ENCODE measurements at places on chromosomes 16 and 17.

DNA sequence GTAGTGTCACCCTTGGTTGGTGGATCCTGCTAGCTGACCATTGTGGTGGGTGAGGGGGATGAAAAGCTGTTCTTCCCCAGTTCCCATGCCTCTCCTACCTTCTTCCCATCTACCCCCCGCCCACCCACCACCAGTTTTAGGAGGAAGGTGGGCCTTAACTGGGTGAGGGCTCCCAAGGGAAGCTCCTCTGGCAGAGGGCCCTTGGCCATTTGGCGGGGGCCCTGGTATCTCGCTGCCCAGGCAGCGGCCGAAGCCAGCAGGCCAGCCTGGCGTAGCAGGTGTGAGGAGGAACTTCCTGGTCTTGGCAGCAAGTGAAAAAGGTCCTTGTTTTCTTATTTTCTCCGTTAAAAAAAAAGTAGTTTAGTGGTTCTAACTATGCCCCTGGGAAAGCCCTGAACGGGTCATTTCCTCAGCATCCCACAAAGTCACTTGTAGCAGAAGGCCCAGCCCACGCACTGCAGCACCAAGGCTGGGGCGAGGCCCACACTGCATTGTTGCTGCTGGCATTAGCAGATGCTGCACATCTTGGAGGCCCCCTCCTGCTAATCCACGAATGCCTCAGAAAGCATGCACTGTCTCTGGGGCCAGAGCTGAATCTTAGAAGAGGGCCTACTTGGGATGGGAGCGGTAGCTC is 72.5 kb downstream of the MPRIP start:
- DNase-seq, result no peak

DNA sequence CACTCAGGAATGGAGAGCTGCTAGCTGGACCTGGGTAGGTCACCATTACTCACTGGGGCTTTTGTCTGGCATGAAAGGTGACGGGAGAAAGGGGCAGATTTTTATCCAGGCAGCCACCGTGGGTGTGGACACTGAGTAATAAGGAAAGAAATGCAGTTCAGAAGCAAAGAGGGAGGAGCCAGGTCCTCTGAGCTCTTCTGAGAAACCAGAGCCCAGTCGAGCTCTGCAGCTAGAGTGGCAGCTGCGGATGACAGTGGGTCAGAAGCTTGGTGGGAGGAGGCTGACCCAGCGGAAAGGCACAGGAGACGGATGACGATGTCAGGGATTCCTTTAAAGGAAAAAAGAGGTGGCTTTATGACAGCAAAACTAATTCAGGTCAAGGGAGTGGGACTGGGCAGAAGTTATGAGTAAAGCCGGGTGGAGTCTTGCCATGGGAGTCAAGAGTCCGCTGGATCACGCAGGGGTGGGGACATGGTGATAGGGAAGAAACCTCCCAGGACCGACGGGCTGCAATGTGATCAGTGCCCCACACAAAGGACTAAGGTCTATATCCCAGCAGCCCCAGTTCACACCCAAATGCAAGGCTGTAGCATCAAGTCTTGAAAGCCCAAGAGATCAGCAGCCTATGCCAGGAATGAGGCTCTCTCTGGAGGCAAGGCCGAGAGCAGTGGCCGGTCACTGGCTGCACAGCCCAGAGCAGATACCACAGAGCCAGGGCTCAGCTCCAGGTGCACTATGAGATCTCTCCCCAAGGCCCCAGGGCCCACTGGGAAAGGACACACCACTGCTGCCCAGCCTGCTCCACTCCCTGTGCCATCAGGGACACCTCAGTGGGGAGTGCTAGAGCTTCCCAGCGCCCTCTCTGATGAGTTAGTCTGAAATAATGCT is 6.3 kb upstream of the MNT start:
- no peak for DNase-seq

- no peak for DNase-seq
Measured at GRCh38 chr16:70158261-70158939, 15.2 kb upstream of the CLEC18C start.

- peak; percentile 75 for DNase-seq
Measured at GRCh38 chr17:1724351-1724868, at the start of gene WDR81. Gene WDR81 (plus strand): TSS chr17:1724704. CDS start chr17:1724960, 256 bp downstream.

GRCh38 chr17:50045154-50045553 is 10.8 kb upstream of the ITGA3 start:
- DNase-seq, result no peak

DNA sequence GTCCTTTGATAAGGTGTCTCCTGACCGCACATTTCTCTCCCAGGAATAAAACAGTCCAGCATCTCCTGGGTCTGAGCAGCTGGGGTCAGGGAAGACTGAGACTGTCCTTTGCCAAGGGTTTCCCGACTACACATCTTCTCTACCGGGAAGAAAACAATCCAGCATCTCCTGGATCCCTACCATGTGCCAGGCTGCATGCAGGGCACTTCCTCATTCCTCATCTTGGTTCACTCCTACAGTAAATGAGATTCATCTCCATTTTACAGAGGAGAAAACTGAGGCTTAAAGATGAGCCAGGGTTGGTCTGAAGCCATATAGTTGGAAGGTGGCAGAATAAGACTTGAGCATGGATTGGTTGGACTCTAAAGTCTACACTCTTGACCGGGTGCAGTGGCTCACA is 36.7 kb downstream of the NOG start:
- DNase-seq, result no peak

DNA sequence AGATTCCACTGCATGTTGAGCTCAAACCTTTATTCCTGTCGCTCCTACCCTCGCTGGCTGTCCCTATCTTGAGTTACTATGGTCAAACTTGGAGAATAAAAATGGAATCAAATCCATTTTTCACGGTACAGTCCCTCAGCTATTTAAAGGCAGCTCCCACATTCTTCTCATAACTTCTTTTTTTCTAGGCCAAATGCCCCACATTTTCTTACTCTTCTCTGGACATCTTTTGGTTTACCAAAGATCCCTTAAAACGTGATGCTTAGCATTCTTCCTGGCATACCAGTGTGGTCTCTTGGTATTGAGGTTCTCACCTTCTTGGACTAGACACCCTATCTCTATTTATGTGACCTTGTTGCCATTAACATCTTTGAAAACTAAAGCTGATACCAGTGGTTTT is 48.3 kb upstream of the MAF start:
- no peak for DNase-seq

GRCh38 chr17:1344521-1344920 is 55.5 kb downstream of the YWHAE start:
- DNase-seq, result no peak

DNA sequence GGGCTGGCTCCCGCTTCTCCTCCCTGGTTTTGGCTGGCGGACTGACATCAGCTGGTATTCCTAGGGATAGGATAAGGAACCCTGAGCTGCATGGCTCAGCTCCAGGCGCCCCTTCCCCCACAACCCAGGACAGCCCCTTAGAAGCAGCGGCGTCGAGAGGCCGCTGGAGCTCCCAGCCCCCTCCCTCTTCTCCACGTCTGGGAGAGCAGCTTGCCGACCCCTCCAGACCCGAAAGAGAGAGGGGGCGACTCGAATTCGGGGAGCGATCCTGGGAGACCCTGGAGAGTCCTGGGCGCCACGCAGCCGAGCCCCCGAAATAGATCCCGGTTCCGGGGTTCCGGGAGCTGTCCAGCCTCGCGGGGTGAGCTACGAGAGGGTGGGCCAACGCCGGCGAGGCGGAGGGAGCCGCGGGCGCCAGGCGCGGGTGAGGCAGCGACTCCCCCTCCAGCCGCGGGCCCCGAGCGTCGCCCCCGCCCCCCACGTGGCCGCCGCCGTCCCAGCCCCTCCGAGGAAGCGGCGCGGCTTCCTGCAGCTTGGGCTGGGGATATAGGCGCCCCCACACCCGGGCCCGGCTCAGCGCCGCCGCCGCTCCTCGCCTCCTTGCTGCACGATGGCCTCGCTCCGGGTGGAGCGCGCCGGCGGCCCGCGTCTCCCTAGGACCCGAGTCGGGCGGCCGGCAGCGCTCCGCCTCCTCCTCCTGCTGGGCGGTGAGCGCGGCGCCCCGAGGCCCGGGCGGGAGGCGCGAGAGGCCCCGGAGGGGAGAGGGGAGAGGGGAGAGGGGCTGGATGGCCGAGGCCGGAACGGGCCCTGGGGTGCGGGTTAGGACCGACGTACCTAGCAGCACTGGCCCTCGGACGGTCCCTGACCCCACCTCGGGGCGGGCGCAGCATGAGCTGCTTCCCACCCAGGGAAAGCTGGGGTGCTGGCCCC is at the start of gene RAMP2:
Gene RAMP2, plus strand, starts transcription at position 576 of the 930 bp plus-strand sequence. Its CDS starts 35 bp downstream, at position 611.
- peak; percentile 28 for DNase-seq

DNA sequence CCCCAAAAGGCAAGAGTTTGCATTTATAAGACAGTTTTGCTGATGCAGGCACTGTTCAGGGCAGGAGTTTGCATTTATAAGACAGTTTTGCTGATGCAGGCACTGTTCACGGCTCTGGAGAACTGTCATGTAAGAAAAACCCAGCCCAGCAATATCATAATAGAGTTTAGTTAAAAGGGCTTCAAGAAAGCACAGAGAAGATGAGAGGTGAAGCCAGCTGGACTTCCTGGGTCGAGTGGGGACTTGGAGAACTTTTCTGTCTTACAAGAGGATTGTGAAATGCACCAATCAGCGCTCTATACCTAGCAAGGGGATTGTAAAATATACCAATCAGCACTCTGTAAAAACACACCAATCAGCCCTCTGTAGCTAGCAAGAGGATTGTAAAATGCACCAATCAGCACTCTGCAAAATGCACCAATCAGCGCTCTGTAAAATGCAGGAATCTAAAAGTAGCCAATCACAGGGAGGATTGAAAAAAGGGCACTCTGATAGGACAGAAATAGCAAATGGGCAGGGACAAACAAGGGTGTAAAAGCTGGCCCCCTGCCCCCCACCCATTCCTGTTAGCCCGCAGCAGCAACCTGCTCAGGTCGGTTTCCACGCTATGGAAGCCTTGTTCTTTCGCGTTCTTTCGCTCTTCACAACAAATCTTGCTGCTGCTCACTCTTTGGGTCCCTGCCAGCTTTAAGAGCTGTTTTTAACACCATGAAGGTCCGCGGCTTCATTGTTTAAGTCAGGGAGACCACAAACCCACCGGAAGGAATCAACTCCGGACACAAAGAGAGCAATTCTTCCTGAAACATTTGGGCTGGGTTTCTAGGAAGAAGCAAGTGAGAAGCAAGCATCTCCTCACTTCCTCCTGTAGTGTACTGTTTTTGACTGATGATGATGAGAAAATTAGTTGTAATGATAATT is 1.8 kb upstream of the CBX1 start:
- DNase-seq, result no peak

- no peak for DNase-seq
Measured at GRCh38 chr17:33116021-33116551, 124.4 kb downstream of the SPACA3 start.

DNA sequence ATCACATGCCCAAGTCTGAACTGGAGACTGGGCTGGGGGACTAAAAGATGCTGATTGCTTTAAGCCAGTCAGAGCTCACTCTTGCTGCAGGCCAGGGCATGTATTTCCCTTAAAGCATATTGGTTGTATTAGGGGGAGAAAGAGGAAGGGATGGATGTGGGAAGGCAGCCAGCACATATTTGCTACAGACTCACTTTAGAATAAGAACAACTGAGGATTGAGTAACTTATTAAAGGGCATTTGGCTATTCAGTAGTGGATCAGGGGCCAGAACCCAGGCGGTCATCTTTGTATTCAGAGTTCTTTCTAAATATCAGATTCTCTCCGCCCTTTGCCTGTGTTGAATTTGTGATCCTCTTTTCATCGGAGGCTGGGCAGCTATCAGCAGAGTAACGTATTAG is 231.7 kb downstream of the HAPSTR1 start:
- no peak for DNase-seq

DNA sequence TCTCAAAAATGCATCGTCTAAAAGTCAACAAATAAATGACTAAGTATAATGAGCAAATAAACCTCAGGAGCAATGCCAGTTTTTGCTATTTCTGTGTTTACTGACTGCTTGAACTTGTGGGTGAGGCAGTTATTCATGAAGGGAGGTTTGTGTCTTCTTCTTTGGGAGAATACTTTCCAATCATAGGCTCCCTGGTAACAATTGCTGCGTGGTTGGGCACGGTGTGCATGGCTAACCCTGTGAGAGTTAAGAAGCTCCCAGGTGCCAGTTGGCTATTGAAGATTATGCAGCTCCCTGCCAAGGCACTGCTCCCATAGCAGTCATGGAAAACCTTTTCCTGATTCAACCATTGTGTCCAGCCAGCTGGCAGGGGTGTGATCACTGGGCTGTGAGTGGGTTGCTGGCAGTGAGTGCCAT is 775.9 kb upstream of the GOT2 start:
- DNase-seq, result no peak

DNA sequence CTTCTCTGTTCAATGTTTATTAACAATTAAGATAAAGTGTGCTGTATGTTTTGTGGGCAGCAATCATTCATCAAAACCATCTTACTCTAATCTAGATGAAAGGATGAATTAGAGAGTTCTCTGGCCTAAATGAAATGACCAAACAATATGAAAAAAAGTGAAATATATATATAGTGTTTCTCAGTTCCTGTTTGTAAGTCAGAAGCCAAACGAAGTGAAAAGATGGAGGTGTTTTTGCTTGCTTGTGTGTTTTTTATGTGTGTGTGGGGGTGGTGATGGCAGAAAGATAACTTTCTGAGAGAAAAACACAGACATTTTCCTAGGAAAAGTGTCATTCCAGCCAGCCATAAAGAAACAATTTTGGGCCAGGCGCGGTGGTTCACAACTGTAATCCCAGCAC is 138.6 kb downstream of the CDH8 start:
- no peak for DNase-seq

DNA sequence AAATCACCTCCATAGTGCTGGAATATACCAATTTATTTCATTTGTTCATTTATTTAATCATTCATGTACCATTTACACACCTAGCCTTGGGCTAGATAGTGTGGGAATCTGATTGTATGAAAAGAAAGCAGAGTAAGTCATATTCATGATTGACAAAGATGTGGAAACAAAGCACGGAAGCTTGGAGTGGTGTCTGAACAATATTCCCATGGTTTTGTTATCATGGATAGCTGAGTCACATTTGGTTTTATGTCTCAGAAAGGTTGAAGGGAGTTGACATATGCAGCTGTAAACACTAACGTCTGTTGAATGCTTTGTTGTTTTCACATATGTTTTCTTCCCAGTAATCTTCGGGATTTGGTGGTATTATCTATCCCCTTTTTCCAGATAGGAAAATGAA is 76.6 kb downstream of the MAP2K4 start:
- no peak for DNase-seq

GRCh38 chr17:57924677-57925076 is 30.5 kb downstream of the CUEDC1 start:
- no peak for DNase-seq

DNA sequence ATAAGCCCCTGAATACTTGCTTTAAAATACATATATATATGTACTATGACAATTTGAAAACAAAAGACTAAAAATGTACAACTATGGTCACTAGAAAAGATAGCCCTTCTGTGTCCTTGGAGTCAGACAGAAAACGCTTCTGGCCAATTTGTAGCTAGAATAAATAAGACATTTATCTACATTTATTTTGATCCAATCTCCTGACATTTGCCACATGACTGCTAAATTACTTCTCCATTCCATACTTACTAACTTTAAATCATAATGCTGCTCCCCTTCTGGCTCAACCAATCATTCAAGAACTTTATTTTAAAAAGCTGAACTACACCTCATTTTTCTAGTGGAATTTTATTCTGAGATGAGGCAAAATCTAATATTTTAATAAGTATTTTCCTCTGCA is 65.8 kb downstream of the CYTH1 start:
- DNase-seq, result no peak

- no peak for DNase-seq
Measured at GRCh38 chr17:77684803-77685798, 273.4 kb upstream of the TNRC6C start.

- DNase-seq, result peak; percentile 54
Measured at GRCh38 chr17:50949989-50950877, 84.1 kb upstream of the TOB1 start.
